ENCODE measurements at places on chromosomes 6 and 20. TPM values are rescaled to one million over a fixed set of nuclear protein-coding genes. Genes with fewer than 3 reads are reported as not detected.

GRCh38 chr20:53974785-53975555 is 95.4 kb downstream of the BCAS1 start:
- no peak for DNase-seq

GRCh38 chr20:19835533-19836222 is 77.6 kb downstream of the RIN2 start:
- DNase-seq = no peak

DNA sequence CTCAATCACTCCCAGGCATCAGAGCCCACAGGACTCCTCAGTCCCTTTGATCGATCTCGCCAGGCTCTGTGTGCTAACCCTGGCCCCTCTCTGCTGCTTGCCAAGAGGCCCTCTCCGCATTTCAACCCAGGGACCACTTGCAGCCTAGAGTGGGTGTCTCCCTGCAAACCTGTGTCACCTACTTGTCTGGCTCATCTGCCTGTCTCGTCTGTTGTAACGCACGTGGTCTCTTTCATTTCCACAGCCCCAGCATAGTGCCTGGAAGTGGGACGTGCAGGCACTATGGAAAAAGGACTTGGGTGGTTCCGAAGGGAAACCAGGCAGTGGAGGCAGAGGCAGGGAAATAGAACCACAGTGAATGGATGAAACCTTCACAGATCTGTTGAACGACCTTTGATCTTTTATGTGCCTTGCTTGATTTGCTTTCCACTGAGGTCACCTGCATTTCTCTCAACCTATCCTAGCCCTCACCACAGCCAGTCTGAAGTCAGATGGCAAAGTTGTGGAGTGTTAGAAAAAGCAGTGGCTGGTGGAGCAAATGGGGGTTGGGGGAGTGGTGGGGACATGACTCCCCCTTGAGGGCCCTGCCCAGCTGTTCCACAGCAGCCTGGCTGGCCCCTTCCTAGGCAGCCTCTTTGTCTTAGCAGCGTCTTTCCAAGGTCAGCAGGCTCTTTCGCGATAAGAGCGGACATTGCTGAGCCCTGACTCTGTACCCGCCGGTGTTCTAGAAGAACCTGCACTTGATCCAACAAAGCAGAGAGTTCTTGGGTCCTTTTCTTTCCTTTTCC is 55.8 kb upstream of the TAGAP start:
- no peak for DNase-seq

PAK5 gene
- not detected for total RNA-seq

GRCh38 chr6:145506565-145506964 is 228.8 kb downstream of the EPM2A start:
- no peak for DNase-seq

- DNase-seq = no peak
Measured at GRCh38 chr6:393391-394221, 2.1 kb downstream of the IRF4 start.

TRIM31 gene
- total RNA-seq = not detected

DNA sequence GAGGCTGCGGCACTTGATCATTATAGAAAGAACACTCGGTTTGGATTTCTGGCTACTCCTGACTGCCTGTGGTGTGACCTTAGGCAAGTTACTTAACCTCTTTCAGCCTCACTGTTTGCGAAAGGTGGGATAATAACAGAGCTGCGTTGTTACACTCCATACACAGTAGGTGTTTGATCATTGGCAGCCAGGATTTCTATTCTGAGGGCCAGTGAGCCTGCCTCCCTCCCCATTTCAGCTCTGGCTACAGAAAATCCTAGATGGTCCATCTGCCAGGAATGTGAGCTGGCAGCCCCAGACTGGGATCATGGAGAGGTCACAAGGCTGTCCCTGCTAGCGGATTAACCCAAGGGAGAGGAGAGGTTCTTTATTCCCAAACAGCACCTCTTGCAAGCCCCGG is 2.7 kb downstream of the KCNB1 start:
- no peak for DNase-seq

DBNDD2 gene
- 18.4 TPM for total RNA-seq

DEFB132 gene
- not detected for total RNA-seq

DNA sequence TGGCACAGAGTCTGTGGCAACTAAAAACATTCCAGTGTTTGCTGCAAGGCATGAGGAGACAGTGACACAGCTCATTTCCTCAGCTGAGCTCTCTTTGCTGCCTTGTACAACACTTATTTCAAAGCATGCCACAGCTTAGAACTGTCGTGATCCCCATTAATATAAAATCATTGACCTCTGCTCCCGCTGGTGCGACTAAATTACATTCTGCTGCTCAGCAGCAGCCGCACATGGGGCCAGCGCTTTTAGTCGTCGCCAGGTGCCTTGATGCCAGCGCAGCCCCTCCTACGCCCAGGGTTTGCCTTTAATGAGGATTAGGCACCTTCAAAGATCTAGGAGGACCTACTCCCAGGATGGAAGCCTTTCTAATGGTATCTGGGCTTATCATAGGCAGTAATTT is 717.9 kb upstream of the POU3F2 start:
- no peak for DNase-seq

BEND6 gene
- total RNA-seq = 2.1 TPM

GRCh38 chr6:3796719-3797041 is 45.2 kb upstream of the PXDC1 start:
- DNase-seq = no peak

DNA sequence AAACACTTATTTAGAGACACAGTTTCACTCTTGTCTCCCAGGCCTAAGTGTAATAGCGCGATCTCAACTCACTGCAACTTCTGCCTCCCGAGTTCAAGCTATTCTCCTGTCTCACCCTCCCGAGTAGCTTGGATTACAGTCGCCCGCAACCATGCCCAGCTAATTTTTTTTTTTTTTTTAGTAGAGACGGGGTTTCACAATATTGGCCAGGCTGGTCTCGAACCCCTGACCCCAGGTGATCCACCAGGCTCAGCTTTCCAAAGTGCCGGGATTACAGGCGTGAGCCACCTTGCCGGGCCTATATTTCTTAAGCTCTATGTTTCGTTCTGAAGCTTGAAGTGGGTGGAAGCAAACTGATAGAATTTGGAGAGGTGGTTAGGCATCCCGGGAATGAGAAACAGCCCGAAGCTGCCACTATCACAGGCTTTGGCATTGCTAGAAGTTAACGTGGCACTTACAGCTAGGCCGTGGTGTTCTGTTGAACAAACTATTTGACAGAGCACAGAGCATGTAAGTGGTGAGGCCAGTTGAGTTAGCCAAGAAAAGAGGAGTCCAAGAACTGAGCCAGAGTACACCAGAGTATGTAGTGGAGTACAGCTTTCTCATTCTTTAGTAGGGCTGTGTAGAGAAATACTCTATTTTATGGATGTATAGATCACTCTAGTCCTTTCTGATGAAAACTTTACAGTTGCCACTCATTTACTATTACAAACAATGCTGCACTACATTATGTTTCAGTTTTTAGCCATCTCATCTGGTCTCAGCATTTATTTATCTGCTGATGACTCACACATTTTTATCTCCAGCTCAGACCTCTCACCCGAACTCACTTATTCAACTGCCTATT is 62.0 kb upstream of the HFE start:
- peak; percentile 77 for DNase-seq

PARD6B gene
- total RNA-seq = 31.3 TPM

TTI1 gene
- 14.4 TPM for total RNA-seq

DNA sequence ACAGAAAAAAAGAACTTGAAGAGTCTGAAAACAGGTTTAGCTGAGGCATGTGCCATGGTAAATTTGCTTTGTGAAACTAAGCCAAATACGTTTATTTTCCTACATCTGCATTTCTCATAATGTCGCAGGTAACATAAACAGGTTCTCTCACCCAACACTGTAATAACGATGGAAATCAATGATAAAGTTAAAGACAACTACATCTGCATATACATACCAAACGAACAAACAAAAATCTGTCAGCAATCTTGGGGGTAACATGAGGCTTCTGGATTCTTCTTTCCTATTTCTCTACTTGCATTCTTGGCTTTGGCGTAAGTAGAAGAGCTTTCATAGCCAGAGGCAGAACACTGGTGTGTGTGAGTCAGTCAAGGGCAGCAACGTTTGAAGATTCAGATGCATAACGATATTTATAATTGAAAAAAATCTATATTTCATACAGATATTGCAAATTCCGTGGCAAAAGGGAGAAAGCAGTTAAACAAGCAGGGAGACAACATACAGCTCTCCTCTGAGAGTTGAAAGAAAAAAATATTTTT is 195.1 kb downstream of the EDN1 start:
- DNase-seq = no peak

GRCh38 chr20:56945057-56945456 is 316.0 kb downstream of the TFAP2C start:
- DNase-seq = no peak

GNMT gene
- total RNA-seq = 0.20 TPM

RAET1G gene
- not detected for total RNA-seq

- no peak for DNase-seq
Measured at GRCh38 chr20:20869161-20869775, 156.8 kb upstream of the RALGAPA2 start.

- no peak for DNase-seq
Measured at GRCh38 chr20:13412806-13413445, 191.9 kb downstream of the ISM1 start.

GRCh38 chr20:33211817-33212424 is 5.2 kb upstream of the BPIFA3 start:
- peak; percentile 56 for DNase-seq

- no peak for DNase-seq
Measured at GRCh38 chr6:24692003-24692402, 25.1 kb downstream of the ACOT13 start.

FAM8A1 gene
- total RNA-seq = 17.2 TPM

OOEP gene
- not detected for total RNA-seq

DNA sequence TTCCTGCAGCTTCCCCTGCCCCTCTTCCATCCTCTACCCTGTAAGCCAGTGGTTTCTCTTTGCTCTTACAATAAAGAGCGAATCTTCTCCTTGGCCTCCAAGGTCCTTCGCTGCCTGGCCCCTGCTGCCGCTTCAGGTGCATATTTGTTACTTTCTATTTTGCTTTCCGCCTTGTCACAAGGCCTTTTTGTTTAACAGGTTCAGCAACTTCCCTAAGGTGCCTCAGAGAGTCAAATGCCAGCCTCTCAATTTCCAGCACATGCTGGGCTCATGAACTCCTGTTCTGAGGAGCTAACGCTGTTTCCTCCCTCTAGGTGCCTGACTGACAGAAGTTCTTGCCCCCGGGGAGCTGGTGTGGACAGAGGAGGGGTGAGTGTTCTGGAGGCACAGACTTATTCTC is 42.4 kb upstream of the EPB41L1 start:
- no peak for DNase-seq

C6orf132 gene
- 16.3 TPM for total RNA-seq

DIDO1 gene
- total RNA-seq = 58.1 TPM

EDN1 gene
- 77.8 TPM for total RNA-seq

TXLNB gene
- total RNA-seq = not detected

DNA sequence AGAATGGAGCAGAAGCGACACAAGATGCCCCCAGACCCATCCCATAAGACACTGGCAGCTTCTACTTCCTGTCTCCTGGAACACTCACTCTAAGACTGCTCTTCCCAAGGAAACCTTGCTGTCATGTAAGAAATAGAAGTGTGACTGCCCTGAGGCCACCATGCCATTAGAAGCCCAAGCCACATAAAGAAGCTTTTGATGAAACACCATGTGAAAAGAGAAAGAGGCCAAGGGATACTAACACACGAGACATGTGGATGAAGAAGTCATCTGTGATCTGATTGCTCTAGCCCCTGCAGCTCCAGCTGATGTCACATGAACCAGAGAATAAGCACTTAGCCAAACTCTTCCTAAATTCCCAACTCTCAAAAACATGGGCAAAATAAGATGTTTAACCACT is 117.9 kb upstream of the PCSK2 start:
- no peak for DNase-seq

- no peak for DNase-seq
Measured at GRCh38 chr6:11486959-11487358, 50.6 kb upstream of the TMEM170B start.

DNA sequence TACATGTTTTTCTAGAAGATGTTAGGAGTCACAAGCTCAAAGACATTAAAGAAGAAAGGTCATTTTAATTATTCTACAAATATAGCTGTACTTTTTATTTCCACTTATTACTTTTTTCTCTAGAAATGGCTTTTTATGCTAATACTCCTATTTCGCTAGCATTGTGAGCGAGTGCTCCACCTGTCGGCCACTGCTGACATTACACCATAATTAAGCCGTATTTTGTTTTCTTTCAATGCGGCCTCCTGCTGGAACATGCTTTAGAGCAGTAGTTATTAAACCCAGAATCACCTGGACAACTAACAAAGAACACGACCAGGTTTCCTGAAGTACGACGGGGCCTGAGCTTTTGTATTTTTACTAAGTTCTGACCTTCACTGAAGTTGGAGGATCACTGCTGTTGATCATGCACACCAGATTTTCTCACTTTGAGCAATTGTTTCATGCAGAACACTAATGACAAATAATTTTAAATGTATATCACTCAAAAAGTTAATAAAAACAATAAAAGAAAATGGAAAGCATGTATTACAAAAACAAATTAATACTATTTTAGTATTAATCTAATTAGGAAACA is 74.1 kb upstream of the PAK5 start:
- peak; percentile 21 for DNase-seq

DNA sequence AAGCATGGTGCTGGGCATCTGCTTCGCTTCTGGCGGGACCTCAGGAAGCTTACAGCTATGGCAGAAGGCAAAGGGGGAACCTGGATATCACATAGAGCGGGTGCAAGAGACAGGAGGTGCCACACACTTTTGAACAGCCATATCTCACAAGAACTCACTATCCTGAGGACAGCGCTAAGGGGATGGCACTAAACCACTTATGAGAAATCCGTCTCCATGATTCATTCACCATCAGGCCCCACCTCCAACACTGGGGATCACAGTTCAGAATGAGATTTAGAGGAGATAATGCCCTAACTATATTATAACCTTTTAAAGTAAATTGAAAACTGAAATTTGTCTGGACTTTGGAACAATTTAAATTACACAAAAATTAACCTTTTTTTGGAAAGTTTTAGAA is 37.8 kb upstream of the SUMO4 start:
- DNase-seq = no peak

BPIFA2 gene
- not detected for total RNA-seq

DEFB124 gene
- not detected for total RNA-seq

DNA sequence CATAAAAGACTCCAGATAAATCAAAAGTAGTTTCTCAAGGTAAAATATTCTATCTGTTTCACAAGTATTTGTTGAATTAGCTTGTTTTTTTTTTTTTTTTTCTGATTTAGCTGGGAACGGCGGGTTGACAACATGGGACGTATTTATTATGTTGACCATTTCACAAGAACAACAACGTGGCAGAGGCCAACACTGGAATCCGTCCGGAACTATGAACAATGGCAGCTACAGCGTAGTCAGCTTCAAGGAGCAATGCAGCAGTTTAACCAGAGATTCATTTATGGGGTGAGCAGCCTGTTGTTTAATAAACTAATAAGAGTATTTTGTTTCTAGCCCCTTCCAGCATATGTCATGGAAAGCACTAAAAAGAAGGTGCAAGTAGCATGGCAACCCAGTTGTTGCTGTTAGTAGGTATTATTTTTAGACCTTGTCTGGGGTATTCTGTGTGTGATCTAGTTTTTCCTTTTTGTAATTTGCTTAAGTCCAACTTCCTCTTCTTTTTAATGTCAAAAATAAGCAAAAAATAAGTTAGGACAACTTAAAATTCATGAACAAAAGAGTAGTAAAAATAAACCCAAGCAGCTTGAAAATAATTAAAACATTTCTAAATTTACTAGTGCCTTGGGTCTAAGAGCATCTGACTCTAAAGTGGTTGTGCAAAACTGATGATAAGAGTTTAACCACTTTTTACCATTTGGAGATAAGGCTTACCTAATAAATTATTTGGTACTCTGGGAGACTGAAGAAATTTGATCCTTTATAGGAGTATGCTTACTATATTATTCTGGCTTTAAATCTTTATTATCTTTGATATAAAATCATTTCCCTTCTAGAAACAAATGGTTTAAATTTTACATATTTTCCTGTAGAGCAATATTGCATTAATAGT is 70.8 kb upstream of the DYNLRB1 start:
- no peak for DNase-seq

- no peak for DNase-seq
Measured at GRCh38 chr6:55833284-55833683, 42.1 kb downstream of the BMP5 start.

All from renal cortical epithelial cell (primary cell).